SK-N-SH (cell line): ENCODE measurements at places on chromosomes 7 and 10. TPM values are rescaled to one million over a fixed set of nuclear protein-coding genes. Genes with fewer than 3 reads are reported as not detected.

Gene JAKMIP3
- polyA plus RNA-seq, result 0.02 TPM in 2 replicates

Gene SLC35G1
- polyA plus RNA-seq, result 5.1 and 7.3 TPM in 2 replicates

Gene SPAG6
- 0.54 and 0.77 TPM in 2 replicates for polyA plus RNA-seq

Gene KLF14
- 0.02 TPM in 1 of 2 replicates, not detected in the other for polyA plus RNA-seq

Gene CFTR
- polyA plus RNA-seq, result not detected in 2 replicates

Gene PON3
- not detected in 2 replicates for polyA plus RNA-seq

Gene DKK1
- polyA plus RNA-seq, result 225 and 372 TPM in 2 replicates

Gene GDF10
- polyA plus RNA-seq, result 0.02 TPM in 1 of 2 replicates, not detected in the other

Gene TECPR1
- polyA plus RNA-seq, result 6.6 and 6.8 TPM in 2 replicates

Gene IGF2BP3
- 34.4 and 46.5 TPM in 2 replicates for polyA plus RNA-seq

Gene SPACDR
- polyA plus RNA-seq, result 0.93 and 1.5 TPM in 2 replicates

Gene CREB5
- polyA plus RNA-seq, result 14.2 and 19.3 TPM in 2 replicates

Gene GNA12
- polyA plus RNA-seq, result 55.3 and 64.8 TPM in 2 replicates

Gene HTR5A
- not detected in 2 replicates for polyA plus RNA-seq

Gene ENTPD1
- polyA plus RNA-seq, result 0.02 TPM in 2 replicates

Gene CLDN12
- polyA plus RNA-seq, result 65.7 and 90.3 TPM in 2 replicates

Gene NODAL
- polyA plus RNA-seq, result not detected in 2 replicates

Gene FRMD4A
- 34.5 and 37.7 TPM in 2 replicates for polyA plus RNA-seq

Gene TMEM270
- 0.71 and 0.96 TPM in 2 replicates for polyA plus RNA-seq

Gene KCNH2
- polyA plus RNA-seq, result 2.2 and 6.4 TPM in 2 replicates

Gene POP7
- 63.8 and 81.8 TPM in 2 replicates for polyA plus RNA-seq

Gene INMT
- polyA plus RNA-seq, result not detected in 2 replicates

Gene NAT16
- polyA plus RNA-seq, result 0.64 and 0.68 TPM in 2 replicates

Gene GCK
- 1.1 and 1.6 TPM in 2 replicates for polyA plus RNA-seq

Gene AKR1C1
- polyA plus RNA-seq, result 1.2 and 1.3 TPM in 2 replicates

Gene NACAD
- polyA plus RNA-seq, result 1.5 and 2.8 TPM in 2 replicates

Gene PTPRE
- 6.2 and 11.8 TPM in 2 replicates for polyA plus RNA-seq

Gene PDZD8
- polyA plus RNA-seq, result 6.6 and 8.4 TPM in 2 replicates

Gene STEAP1B
- 14.7 and 16.6 TPM in 2 replicates for polyA plus RNA-seq

Gene LARP4B
- polyA plus RNA-seq, result 23.3 and 25.1 TPM in 2 replicates

Gene IL6
- 13.6 and 20.5 TPM in 2 replicates for polyA plus RNA-seq

Gene MEST
- polyA plus RNA-seq, result 36.7 and 49.9 TPM in 2 replicates

Gene RBM20
- 0.64 and 0.67 TPM in 2 replicates for polyA plus RNA-seq

Gene CWF19L1
- 7.1 and 10.7 TPM in 2 replicates for polyA plus RNA-seq

Gene GARIN1A
- 1.2 TPM in 2 replicates for polyA plus RNA-seq

Gene SYT15B
- not detected in 2 replicates for polyA plus RNA-seq

Gene COL17A1
- 0.06 and 0.12 TPM in 2 replicates for polyA plus RNA-seq

Gene ITGA8
- not detected in 2 replicates for polyA plus RNA-seq

Gene CNTNAP2
- 3.4 and 4.0 TPM in 2 replicates for polyA plus RNA-seq

Gene C10orf95
- 0.05 and 0.07 TPM in 2 replicates for polyA plus RNA-seq

Gene GRM3
- polyA plus RNA-seq, result not detected in 2 replicates

Gene CPVL
- 0.16 TPM in 1 of 2 replicates, not detected in the other for polyA plus RNA-seq

Gene CDK6
- 30.3 and 33.2 TPM in 2 replicates for polyA plus RNA-seq

Gene OR9A2
- polyA plus RNA-seq, result not detected in 2 replicates

Gene MMRN2
- polyA plus RNA-seq, result 0.02 and 0.05 TPM in 2 replicates

Gene UNCX
- not detected in 2 replicates for polyA plus RNA-seq

Gene ZNF485
- polyA plus RNA-seq, result 3.0 and 3.9 TPM in 2 replicates

Gene LRRN3
- polyA plus RNA-seq, result 2.1 and 4.1 TPM in 2 replicates

Gene NRCAM
- 1.1 and 5.1 TPM in 2 replicates for polyA plus RNA-seq

Gene LRRD1
- polyA plus RNA-seq, result 0.03 TPM in 1 of 2 replicates, not detected in the other

Gene CALCR
- 0.06 and 0.12 TPM in 2 replicates for polyA plus RNA-seq

Gene WIPF3
- 0.02 TPM in 2 replicates for polyA plus RNA-seq

Gene MSMB
- polyA plus RNA-seq, result not detected in 2 replicates

Gene SOSTDC1
- 0.13 and 0.81 TPM in 2 replicates for polyA plus RNA-seq

Gene ZCWPW1
- polyA plus RNA-seq, result 3.4 and 4.1 TPM in 2 replicates

Gene ATAD1
- polyA plus RNA-seq, result 13.5 and 21.0 TPM in 2 replicates

Gene PPP1R3C
- 9.0 and 11.5 TPM in 2 replicates for polyA plus RNA-seq

Gene ASAH2
- polyA plus RNA-seq, result 1.8 and 2.5 TPM in 2 replicates

Gene TEX36
- polyA plus RNA-seq, result not detected in 2 replicates
